NCI-H187 (cell line): ENCODE measurements at places on chromosomes 4 and X.

DNA sequence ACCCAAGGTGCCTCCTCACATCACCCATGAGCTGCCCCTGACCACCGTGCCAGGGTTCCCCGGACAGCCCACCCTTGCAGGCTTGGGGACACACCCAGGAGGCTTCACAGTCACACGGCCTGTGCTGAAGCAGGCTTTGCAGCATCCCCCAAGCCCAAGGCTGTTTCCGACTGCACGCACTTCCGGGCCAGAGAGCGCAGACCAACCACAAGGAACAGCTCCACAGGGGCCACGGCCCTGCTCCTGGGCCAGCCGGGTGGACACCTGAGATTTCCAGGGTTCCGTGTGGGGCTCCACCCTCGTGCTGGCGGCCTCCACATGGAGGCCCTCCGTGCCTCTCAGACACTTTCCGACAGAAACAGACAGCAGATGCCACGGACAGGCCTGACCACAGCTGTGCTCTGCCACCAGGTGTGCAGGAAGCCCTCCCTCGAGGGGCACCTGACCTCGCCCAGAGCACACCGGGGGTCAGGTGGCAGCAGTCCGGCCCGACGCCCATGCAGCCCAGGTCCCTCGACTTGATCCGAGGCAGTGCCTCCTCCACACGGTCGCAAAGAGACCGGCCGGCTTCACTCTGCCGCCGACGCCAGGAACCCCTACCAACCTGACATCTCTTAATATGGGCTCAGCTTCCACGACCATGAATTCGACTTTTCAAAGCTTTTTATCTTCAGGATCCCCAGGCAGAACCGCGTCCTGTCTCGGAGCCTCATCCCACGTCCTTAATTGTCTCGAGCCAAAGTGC, 8.0 kb downstream of the CTBP1 start:
- no peak for DNase-seq

DNA sequence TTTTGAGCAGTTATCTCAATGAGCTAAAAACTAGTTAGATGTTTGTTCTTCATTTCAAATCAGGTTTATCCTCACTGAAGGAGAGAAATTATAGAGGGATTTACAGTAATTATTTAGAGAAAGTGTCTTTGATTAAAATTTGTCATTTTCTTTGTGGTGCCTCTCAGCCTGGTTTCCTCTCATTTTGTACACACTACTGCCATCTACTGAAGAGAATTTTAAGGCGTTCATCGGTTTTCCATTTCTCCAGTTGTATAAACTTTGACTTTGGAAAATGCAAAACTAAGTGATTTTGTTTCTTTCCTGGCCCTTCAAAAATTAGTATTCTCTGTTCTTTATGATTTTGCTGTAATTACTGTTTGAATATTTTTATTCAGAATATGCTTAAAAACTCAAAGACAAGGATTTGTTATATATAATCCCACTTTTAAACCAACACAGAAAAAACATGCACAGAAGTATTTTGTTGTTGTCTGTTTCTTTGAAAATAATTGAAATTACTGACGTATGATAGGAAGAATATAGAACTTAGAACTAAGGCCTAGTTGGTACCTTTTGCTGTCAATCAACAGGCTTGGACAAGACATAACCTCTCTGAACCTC, 34.4 kb upstream of the ANXA3 start:
- DNase-seq: no peak

- DNase-seq: no peak
These were observed 59.1 kb downstream of the IGFBP7 start for GRCh38 chr4:57051095-57051494.

DNA sequence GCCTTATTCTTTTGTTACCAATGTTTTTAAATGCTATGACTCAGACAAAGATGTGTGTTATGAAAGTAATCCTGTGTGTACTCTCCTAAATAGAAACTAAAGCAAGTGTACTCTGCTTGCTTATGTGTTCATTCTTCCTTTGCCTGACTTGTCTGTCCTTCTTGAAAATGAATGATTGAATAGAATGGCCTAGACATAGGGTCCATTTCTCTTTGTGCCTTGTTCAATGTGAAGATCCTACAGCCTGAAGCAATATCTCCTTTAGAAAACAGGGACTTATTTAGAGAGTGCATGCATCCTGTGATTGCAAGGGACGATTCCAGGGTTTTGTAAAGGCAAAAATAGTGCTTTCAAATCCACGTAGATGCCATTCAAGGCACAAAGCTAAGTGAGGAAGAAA, 343.6 kb upstream of the TACR3 start:
- no peak for DNase-seq

DNA sequence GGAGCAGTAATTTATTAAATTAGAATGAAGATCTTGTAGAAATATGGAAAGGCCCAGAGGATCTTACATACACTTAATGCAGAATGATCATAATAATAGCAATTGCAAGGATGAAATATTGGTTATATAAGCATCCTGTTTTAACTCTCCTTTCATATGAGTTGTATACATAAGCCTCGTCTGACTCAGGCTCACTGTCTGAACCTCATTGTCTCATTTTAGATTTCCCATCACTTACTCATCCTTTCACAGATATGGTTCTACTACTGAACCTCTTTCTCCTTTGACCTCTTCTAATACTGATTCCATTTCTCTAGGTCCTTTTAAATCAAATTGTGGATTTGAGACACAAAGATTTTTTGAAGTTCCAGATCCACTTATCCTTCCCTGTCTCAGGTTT, 277.3 kb upstream of the TRPC5 start:
- DNase-seq: no peak

GRCh38 chr4:163611784-163612445, 117.4 kb downstream of the TMA16 start:
- DNase-seq: no peak

DNA sequence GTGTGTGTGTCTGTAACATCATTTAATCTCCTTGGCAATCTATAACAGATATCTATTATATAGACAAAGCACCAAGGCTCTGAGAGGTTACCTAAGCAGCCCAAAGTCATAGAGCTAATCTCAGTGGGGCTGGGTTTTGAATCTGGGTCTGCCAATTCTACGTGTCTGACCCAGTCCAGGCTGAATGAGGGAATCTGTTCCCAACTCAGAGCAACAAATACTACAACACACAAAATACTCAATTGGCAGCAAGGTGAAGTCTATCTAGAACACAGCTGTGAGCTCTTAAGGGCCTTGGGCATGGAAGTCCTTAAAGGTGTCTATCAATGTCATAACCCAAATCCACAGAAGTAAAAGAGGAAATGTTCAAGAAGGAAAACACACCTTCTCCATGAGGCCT, 47.5 kb upstream of the NAP1L5 start:
- DNase-seq: no peak

DNA sequence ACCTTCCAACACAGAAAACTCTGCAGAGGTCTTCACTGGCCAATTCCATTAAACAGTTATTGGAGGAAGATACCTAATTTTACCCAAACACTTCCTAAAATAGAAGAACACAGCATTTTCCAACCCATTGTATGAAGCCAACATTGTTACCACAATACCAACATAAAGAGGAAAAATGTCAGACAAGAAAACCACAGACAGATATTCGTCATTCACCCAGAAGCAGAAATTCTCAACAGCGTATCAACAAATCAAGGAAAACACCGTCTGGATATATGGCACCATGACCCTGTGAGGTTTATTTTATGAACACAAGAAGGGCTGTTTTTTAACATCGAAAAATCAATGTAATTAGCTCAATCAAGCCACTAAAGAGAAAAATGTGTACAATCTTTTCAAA, 255.6 kb downstream of the ASMT start:
- DNase-seq: no peak

DNA sequence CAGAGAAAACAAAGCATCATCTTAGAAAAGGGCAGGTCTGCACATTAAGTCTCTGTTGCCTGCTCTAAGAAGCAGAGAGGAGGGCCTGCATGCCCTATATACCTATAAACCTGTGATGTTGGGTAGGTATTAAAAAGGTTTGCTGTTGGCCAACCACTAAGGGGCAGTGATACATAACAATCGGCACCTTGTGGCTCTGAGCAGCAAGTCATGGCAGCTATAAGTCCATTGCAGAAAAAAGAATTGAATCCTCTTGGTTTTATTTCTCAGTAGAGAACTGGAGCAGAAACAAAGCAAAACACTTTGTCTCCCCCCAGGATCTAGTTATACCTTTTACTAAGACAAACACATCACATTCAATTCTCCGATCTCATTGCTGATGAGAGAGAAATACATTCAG, 1364.4 kb downstream of the STIM2 start:
- no peak for DNase-seq

GRCh38 chr4:41363384-41363981, 106.8 kb downstream of the UCHL1 start:
- DNase-seq: no peak

GRCh38 chr4:118823471-118823870, 12.5 kb downstream of the SEC24D start:
- no peak for DNase-seq

- DNase-seq: no peak
These were observed 190.2 kb downstream of the DCLK2 start for GRCh38 chr4:150268444-150268843.

DNA sequence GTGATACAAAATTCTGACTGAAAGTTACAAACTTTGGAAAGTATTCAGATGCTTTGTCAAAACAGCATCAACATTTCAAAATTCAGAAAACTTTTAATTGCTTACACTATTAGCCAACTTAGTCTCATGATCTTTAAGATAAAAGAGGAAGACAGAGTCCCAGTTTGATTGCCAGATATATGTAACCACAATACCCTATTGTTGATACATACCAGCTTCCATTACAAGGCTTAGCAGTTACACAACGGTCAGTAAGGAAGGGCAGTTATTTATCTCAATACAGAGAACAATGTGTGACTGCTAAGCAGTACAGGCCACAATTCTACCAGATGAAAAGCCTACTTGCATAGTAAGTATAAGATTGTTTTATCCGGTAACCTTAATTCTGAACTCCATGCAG, 138.4 kb downstream of the SPANXN3 start:
- DNase-seq: no peak

GRCh38 chr4:89305712-89306437, 1.7 kb downstream of the GPRIN3 start:
- DNase-seq: no peak

DNA sequence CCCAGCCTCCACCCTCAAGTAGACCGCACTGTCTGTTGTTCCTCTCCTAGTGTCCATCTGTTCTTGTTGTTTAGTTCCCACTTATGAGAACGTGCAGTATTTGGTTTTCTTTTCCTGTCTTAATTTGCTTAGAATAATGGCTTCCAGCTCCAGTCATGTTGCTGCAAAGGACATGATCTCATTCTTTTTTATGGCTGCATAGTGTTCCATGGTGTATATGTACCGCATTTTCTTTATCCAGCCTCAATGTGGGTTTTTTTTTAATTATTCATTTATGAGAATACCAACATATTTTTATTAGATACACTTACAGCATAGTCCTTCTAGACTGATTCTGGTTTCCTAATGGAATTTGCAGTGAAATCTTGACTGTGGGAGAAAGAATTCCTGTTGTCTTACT, 1.3 kb downstream of the VMA21 start:
- DNase-seq: no peak

DNA sequence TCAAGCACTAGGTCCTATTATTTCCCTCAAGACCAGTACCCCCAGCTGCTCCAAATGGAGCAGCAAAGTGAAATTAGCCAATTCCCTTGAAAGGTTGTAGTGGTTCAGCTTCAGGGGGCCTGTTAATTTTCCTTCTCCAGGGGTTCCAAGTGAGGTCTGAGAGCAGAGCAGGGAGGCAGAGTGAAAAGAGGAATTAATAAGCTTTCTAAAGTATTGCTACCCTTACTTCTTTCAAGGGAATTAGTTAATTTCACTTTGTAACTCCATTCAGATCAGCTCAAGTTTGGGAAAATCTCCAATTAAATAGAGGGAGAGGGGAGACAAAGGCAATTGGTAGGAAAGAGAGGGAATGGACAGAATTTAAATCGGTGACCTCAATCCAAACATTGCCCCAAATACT, 78.7 kb upstream of the SLC7A11 start:
- no peak for DNase-seq

GRCh38 chrX:132533409-132533808, 44.6 kb upstream of the MBNL3 start:
- no peak for DNase-seq

GRCh38 chr4:112775801-112776200, 138.9 kb downstream of the LARP7 start:
- DNase-seq: no peak

DNA sequence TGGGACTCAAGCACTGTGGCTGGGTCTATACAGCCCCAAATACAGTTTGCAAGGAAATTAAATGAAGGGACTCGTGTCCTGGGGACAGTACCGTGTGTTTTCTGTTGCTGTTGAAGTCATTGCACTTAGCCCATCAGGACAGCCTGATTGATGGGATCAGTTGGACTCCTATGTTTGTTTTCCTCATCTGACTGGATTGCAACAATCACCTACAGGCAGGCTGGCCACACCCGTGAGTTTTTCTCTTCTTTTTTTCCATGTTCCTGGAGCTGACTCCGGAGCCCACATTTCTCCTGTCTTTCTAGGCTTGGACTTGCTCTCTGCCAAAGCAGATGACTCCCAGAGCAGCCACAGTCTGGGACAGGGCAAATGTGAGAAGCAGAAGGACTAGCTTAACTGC, 38.1 kb downstream of the RTL9 start:
- DNase-seq: no peak

DNA sequence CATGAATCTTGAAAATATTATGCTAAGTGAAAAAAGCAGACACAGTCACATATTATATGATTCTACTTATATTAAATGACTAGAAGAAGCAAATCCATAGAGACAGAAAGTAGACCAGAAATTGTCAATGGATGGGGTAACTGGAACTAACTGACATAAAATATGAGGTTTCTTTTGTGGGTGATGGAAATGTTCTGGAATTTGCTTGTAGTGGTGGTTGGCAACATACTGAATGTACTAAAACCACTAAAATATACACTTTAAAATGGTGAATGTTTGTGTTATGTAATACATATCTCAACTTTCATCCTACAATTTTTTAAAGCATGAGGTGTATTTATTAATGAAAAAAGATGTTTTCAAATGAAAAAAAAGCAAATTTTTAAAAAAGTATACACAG, 14.7 kb downstream of the CNOT6L start:
- no peak for DNase-seq

- DNase-seq: no peak
These were observed 138.0 kb downstream of the NSUN7 start for GRCh38 chr4:40887764-40888131.

DNA sequence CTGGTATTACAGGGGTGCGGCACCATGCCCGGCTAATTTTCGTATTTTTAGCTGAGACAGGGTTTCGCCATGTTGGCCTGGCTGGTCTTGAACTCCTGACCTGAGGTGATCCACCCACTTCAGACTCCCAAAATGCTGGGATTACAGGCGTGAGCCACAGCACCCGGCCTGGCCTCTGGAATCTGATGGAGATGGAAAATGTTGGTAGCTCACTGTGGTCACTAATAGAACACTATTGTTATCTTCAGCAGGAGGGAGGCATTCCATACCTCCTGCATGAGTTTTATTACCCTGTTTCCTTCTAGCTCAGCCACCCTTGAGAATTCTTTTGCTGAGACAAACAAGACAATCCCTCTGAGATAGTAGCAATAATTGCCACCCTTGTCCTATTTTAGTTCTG, 105.0 kb downstream of the SHROOM3 start:
- DNase-seq: no peak

GRCh38 chr4:182113779-182114178, 129.4 kb upstream of the TENM3 start:
- DNase-seq: no peak
